Ovary (tissue), 10 donors: ENCODE measurements at places on chromosomes 16 and 17. TPM values are rescaled to one million over a fixed set of nuclear protein-coding genes. Genes with fewer than 3 reads are reported as not detected.

- no peaks in the 10 kb centered on the region for H3K4me1 ChIP-seq
- no peaks in the 10 kb centered on the region for H3K36me3 ChIP-seq
- no peak overlapping the region for H3K4me3 ChIP-seq
- H3K27me3 ChIP-seq = no peaks in the 10 kb centered on the region
- H3K27ac ChIP-seq = no peak overlapping the region
Measured at GRCh38 chr16:17018585-17018939, 452.2 kb downstream of the XYLT1 start.

GRCh38 chr17:43359469-43360110, 39.2 kb upstream of the ARL4D start:
- H3K27ac ChIP-seq = peak overlapping the region; percentile 67
- no peaks in the 10 kb centered on the region for H3K36me3 ChIP-seq
- no peaks in the 10 kb centered on the region for H3K27me3 ChIP-seq
- peak; percentile 47 for DNase-seq

DNA sequence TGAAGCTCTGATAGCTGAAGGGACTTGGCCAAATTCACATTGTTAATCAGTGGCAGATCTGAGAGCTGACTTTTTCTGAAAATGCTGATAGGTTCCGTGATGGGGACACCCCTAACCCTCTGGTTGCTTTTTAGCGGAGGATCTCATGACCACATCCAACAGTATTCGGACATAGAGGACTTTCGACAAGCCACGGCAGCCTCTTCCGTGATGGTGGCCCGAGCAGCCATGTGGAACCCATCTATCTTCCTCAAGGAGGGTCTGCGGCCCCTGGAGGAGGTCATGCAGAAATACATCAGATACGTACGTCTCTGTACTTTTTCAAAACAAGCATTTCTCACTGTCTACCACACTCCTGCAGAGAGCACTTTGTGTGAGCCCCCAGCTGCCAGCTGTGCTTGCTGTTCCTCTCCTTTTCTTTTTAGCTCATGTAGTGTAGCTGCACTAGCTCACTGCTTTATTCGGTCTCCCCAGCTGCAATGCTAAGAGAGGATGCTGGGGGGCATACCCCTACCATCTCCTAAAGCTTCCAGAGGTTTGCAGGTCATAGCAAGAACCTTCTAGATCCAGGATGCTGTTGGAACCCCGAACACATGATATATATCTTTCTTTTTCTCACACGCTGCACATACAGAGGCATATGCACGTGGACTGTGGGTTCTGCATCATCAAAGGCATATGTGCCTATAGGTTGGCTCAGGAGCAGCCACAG, 14.2 kb upstream of the NFATC3 start:
- no peaks in the 10 kb centered on the region for H3K27me3 ChIP-seq
- H3K4me3 ChIP-seq = no peak overlapping the region
- DNase-seq = no peak
- no peaks in the 10 kb centered on the region for H3K36me3 ChIP-seq
- H3K4me1 ChIP-seq = peaks cover 11% of the 10 kb centered on the region

- H3K27me3 ChIP-seq = peaks cover 4% of the 10 kb centered on the region
- no peaks in the 10 kb centered on the region for H3K36me3 ChIP-seq
- peak overlapping the region; percentile 39 for H3K4me3 ChIP-seq
Measured at GRCh38 chr16:88455610-88456355, 2.7 kb downstream of the ZFPM1 start.

DNA sequence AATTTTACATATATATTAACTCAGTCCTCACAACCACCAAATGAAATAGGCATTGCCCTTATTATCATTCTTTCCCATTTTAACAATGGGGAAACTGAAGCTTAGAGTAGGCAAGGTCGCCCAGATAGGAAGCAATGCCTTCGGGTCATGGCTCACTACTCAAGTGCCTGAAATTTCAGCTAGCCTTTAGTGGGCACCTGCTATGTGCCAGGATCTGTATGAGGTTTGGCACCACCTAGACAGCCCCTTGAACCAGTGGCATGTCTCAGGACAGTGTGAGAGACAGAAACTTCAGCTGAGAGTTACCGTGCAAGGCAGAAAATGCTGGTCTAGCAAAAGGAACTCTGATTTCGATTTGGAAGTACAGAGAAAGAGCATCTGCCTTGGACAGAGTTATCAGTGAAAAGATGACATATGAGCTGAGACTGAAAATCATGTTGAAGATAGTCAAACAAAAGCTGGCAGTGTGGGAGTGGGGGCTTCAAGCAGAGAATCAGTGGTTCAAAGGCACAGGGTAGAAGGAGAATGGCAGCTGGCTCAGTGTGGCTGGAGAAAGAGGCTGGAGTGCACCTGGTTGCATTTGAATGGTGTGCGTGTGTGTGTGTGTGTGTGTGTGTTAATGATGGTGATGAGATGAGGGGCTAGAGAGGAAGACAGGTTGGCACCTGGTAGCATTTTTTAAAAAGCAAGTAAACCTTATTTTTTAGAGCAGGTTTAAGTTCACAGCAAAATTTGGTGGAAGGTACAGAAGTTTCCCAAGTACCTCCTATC, 29.1 kb downstream of the CDH13 start:
- H3K4me1 ChIP-seq = no peaks in the 10 kb centered on the region
- no peaks in the 10 kb centered on the region for H3K27me3 ChIP-seq
- H3K36me3 ChIP-seq = no peaks in the 10 kb centered on the region

- H3K27ac ChIP-seq = no peak overlapping the region
- no peaks in the 10 kb centered on the region for H3K36me3 ChIP-seq
- no peak for DNase-seq
- H3K4me1 ChIP-seq = no peaks in the 10 kb centered on the region
- no peaks in the 10 kb centered on the region for H3K27me3 ChIP-seq
Measured at GRCh38 chr16:22628994-22629393, 118.3 kb downstream of the NPIPB5 start.

- no peaks in the 10 kb centered on the region for H3K36me3 ChIP-seq
- no peak overlapping the region for H3K27ac ChIP-seq
- no peak overlapping the region for H3K4me3 ChIP-seq
- H3K4me1 ChIP-seq = no peaks in the 10 kb centered on the region
- DNase-seq = peak; percentile 82
- H3K27me3 ChIP-seq = no peaks in the 10 kb centered on the region
Measured at GRCh38 chr17:39174920-39175694, 9.1 kb upstream of the ARL5C start.

GRCh38 chr17:32933881-32934280, 5.9 kb downstream of the TMEM98 start:
- no peaks in the 10 kb centered on the region for H3K36me3 ChIP-seq
- H3K27ac ChIP-seq = no peak overlapping the region
- no peak for DNase-seq
- H3K4me3 ChIP-seq = no peak overlapping the region

- H3K4me1 ChIP-seq = peaks cover 4% of the 10 kb centered on the region
- H3K4me3 ChIP-seq = no peak overlapping the region
- H3K36me3 ChIP-seq = no peaks in the 10 kb centered on the region
- H3K27ac ChIP-seq = no peak overlapping the region
- no peak for DNase-seq
Measured at GRCh38 chr16:14203166-14203565, 132.0 kb downstream of the MRTFB start.

MAPT gene
- total RNA-seq = 0.83 TPM

EPN2 gene
- total RNA-seq = 52.7 TPM

CCDC43 gene
- total RNA-seq = 11.1 TPM

STUB1 gene
- 72.3 TPM for total RNA-seq
